ENCODE measurements at places on chromosomes 4 and X.

GRCh38 chrX:72176981-72177380, 4.6 kb upstream of the PIN4 start:
- no peak for DNase-seq

DNA sequence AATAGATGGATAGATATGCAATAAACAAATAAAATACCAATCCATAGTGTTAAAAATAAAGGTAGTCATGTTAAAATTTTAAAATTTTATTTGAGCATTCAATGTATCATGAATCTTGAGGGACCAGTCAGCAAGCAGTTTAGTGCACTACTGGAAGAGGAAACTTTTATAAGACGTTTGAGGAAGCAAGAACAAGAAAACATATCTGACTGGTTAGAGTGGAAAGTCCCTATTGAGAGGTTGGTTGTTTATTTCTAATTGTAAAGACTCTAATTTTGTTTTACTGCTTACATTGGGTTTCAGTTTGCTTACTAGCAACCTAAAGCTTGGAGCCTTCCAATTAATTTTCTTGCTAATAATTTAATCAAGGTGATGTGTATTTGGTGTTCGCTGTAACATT, 786.2 kb downstream of the RAB28 start:
- no peak for DNase-seq

- DNase-seq: no peak
Measured at GRCh38 chr4:8228319-8229250, 29.5 kb downstream of the SH3TC1 start.

DNA sequence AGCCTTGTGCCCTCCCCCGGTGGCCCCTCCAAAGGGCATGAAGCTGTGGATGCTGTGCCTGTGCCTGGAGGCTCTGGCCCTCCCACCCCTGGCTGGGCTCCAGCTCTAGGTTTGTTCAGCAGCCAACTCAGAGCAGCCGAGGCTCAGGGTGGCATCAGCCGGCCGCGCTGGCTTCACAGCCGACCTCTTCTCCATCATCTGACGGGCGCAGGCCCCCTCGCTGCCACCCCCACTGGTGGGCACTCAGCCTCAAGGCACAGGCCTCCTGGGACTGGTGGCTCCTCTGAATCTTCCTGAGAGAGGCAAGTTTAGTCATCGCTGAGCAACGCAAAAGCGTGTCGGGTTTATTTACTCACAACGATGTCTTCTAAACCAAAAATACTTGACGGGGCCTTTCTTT, 46.0 kb downstream of the PCGF3 start:
- no peak for DNase-seq

DNA sequence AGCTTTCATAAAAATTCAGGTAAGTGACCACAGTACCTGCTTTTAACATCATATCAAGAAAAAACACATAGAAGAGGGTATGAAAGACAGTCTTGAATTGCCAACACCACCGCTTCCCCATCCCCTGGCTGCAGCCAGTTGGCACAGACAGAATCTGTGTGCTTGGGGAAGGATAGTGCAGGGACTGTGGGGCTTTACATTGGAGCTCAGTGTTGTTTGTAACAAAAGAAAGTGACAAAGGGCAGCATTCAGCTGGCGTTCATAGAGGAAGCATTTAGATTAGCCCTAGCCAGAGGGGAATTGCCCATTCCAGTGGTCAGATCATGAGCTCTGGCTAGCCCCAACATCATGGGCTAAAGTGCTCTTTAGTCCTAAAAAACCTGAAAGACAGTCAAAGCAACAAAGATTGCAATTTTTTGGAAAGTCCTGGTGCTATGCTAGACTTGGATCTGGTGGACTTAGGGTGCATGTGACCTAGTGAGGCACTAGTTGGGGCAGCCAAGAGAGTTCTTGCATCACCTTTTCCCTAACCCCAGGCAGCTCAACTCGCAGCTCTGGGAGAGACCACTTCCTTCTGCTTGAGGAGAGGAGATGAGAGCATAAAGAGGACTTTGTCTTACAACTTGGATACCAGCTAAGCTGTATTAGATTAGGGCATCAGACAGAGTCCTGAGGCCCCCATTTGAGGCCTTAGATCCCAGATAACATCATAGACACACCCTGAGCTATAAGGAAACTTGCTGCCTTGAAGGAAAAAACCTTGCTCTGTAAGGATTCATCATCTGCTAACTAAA, 1602.4 kb upstream of the ADGRL3 start:
- DNase-seq: no peak

DNA sequence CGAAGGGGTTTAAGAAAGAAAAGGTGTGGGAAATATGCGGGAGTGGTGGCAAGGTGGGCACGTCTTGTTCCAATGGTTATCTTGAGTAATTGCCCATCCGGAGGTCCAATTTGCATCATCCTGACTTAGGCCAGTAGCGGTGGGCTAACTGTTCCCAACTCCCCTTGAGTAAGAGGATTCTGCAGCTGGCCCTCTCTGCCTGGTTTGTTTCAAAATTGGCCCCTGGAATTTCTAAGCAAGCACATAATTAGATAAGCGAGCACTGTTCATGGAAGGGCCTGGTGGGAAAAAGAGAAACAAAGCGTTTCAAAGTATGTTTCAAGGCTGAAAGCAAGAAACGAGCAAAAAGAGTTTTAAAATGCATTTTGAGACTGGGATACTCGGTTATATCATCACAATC, 198.2 kb downstream of the CEP135 start:
- DNase-seq: no peak

- no peak for DNase-seq
Measured at GRCh38 chr4:169238445-169238844, 32.3 kb downstream of the SH3RF1 start.

DNA sequence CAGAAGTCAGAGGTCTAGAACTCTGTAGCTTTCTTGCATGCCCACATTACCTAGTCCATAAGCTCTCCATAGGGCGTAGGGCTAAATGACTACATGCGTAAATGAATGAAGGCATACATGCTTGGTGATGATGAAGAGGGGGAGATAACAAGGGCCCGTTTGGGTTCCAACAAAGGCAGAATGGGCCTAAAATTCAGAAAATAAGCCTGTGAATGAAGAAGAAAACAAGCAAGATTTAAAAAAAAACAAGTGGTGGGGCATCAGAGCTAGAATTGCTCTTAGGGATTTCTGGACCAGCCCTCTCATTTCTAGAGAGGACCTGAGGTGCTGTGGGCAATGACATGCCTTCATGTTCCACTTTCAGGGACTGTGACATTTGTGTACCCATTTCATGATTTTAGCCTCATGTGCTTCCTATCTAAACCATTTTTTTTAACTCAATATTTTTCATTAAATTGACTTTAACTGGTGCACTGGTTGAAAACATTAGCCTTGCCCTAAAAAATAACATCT, 12.1 kb downstream of the GPRIN3 start:
- DNase-seq: no peak

- no peak for DNase-seq
Measured at GRCh38 chr4:95232358-95233156, 316.2 kb downstream of the UNC5C start.

GRCh38 chrX:30957753-30958152, 68.7 kb upstream of the TAB3 start:
- no peak for DNase-seq

DNA sequence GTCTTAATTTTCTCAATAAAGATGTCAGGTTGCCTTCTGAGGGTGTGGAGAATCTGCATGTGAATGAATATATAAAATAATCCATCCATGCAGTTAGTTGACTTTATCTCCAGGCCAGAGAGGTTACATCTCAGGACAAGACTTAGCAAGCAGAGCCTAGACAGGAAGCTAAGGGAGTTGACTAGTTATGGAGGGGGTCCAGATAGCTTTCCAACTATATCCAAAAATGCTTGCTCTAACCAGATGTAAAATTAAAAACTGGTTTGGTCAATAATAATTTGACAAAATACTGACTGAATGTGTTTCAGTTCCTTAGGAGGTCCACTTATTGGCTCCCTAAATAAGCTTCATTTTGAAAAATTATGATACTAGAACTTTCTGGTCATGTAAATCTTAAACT, 101.4 kb downstream of the PAPSS1 start:
- DNase-seq: no peak

DNA sequence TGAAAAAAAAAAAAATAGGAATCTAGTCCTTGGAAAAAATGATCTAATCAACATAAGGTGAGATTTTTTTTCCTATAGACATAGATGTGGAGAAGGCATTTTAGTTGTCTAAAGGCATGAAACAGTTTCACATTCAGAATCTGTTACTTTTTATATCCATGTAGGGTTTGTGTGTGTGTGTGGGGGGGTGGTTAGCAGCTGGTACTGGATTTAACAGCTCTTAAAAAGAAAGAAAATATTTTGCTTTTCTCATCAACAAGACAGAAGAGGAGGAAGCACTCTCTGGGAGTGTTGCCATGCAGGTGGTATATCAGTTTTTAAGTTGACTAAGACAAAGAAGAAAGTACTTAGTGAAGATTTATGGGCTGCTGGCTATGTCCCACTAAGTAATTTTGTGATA, 122.3 kb downstream of the VCX3B start:
- DNase-seq: no peak

DNA sequence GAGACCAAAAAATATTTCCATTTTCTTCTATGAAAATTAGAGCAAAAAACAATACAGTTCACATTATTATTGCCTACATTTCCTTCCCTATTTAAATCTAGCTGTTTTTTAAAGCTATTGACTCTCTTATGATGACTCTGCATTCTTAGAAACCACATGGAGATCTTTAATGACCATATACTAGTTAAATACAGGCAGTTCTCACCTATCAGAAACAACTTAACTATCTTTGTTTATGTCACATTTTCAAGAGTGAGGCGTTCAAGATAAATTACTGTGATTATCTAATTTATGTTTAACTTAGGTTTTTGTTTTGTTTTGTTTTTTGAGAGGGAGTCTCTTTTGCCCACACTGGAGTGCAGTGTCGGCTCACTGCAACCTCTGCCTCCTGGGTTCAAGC, 3.0 kb downstream of the CISD2 start:
- no peak for DNase-seq

GRCh38 chr4:8238036-8238511, 31.5 kb upstream of the HTRA3 start:
- DNase-seq: no peak

- DNase-seq: no peak
Measured at GRCh38 chrX:38081909-38082308, 75.6 kb downstream of the SYTL5 start.

- DNase-seq: no peak
Measured at GRCh38 chr4:37243722-37244582, 591 bp upstream of the NWD2 start.

- peak; percentile 18 for DNase-seq
Measured at GRCh38 chr4:27861381-27861787, 1000.7 kb downstream of the STIM2 start.

GRCh38 chr4:12612876-12613275, 871.3 kb downstream of the RAB28 start:
- DNase-seq: no peak

DNA sequence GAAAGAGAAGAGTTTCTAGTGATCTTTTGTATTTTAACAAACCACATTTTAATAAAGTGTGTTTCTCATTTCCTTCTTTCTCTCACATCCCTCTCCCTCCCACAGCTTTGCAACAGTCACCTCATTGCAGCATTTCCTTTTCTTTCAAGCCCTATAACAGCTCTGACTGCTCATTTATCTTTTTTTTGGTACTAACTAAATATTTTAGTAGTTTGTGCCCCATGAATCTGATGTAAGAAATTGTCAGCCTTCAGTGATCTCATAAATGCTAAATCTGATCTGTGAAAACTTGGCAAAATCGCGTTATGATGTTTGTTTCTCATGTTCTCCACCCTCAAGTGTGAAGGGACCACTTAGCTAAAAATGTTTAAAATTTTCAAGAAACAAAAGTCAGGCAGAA, 258.5 kb upstream of the SLIT2 start:
- DNase-seq: no peak

DNA sequence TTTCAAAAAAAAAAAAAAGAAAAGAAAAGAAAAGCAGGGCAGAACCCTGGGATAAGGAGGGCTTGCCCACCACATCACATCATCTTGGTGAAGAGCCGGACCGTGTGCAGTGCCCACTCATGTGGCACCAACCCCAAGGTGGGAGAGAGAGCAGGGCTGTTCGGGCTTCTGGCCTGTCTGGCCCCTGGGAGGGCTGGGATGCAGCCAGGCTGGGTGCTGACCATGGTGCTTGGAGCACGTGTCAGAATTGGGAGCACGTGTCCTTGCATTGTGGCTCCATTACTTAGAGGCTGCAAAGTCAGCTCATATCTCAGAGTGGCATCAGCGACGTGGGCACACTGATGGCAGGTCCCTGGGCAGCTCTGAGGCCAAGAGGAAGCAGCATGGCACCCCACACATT, 100.9 kb upstream of the AFAP1 start:
- no peak for DNase-seq

GRCh38 chr4:26323821-26324220, 3.0 kb downstream of the RBPJ start:
- DNase-seq: no peak

DNA sequence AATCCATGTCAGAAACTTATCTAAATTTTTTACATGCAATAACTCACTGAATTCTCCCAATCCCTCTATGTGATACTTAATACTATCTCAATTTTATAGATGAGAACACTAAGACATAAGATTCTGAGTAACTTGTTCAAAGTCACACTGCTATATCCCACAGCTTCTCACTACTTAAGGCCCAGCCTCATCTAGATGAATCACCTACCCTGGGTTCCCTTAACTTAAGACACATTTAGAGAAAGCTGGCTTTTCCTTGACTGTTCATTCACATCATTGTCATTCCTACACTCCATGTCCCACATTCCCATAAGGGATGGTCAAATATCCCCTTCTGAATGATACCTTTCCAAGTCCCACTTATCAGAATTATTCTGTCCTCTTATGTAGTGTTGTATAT, 21.0 kb downstream of the TNIP3 start:
- no peak for DNase-seq

- DNase-seq: no peak
Measured at GRCh38 chr4:40665842-40666241, 36.2 kb upstream of the RBM47 start.

- no peak for DNase-seq
Measured at GRCh38 chr4:120105472-120105871, 38.8 kb upstream of the MAD2L1 start.

DNA sequence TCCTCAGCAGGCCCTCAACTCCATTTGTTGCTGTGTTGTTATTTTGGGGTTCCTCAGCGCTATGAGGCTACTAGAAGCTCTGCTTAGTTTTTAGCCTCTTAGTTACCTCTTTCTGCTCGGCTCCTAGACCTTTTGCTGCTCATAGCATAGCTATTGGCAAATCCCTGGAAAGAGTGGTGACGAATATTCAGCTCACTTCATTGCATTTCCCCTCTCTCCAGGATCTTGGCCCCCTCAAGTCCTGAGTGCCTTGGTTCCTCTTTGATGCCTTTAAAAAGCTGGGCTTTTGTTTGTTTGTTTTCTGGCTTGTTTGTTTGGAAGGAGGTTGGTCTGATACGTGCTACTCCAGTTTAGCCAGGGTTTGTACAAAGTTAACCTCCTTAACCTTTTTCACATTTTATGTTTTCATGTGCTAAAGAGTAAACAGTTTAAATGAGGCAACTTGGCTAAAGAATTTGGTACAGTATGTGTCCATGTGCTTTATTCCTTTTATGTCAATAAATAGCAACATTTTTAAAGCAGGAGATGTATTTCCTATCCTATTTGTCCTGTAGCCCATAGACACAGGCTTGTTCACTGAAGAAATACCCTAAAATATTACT, 31.5 kb downstream of the SMAD1 start:
- no peak for DNase-seq

All from SW 1271 (cell line).